Left renal cortex interstitium (tissue), 4 donors: ENCODE measurements at places on chromosomes 6 and 20. TPM values are rescaled to one million over a fixed set of nuclear protein-coding genes. Genes with fewer than 3 reads are reported as not detected.

DNA sequence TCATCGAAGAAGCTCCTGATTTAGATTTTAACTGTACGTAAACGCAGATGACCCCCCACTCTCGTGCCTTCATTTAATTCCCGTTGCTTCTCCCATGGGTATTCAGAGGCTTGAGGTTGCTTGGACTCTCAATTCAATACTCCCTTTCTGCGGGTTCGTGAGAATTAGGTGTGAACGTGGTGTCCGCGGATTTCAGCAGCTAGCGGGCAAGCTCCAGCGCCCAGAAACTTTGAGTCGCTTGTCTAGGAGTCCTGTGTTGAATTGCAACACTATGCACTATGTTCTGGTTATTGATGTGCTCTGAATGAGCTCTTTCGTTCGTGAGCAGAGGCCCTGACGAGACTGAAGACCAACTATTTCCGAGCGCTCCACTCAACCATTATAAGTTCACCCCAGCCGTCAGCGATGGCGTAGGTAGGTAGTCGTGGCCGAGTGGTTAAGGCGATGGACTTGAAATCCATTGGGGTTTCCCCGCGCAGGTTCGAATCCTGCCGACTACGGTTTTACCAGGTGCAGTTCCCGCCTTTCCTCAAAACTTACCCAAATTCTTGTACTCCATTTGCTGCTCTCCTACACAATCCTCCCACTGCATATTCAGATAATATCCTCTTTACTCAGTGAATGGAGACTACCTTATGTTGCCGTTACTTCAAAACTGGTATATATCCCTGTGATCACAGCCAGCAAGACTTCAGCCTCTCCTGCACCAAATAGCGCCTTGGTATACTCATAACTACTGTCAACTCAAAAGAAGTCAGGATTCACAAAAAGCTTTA lies 72.6 kb upstream of the ZNF184 start:
- DNase-seq = no peak

- no peak for DNase-seq
Observed at GRCh38 chr6:44304282-44305199, 8.6 kb downstream of the AARS2 start.

DNA sequence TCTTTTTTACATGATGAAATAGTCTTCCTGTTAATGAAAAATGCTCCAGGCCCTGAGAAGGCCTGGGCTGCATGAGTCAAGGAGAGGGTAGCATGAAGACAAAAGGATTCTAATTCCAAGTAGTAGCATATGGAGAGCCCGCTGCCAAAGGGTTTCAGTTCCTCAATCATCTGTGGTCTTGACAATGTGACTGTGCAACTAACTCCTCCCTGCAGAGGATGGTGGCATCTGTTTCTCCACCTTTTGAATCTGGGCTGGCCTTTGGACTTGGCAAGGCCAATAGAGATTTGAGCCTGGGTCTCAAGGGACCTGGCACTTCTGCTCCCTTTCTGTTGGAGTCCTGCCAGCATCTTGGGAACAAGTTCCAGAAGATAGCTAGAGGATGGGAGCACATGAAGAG lies 35.1 kb upstream of the ANKEF1 start:
- no peak for DNase-seq

DNA sequence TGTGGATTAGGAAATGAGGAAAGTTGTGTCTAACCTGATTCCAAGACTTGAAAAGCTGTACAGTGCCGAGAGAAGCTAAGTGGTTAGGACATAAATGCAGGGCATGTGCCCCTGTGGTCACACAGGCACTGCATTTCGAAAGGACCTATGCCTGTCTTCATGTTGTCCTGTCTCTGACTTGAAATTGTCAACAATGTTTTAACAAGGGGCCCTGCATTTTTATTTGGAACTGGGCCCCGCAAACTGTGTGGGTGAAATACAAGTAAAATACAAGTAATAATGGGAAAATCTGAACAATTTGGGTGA lies 38.8 kb downstream of the MRS2 start:
- no peak for DNase-seq

GRCh38 chr6:160015778-160016684 lies 47.1 kb downstream of the IGF2R start:
- no peak for DNase-seq

DNA sequence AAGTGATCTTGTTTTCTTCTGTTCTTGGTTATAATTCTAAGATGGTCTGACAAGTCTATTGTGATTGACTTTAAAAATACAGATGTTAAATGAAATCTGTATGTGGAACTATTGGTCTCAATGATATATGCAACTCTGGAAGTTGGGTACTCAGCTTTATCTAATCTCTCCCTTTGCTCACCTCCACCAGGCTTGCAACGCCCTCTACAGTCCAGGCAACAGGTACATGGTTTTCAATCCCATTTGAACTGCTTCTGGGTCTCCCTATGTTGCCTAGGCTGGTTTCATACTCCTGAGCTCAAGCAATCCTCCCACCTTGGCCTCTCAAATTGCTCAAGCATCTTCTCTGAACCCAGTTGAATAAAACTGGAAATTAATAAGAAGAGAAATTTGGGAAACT lies 25.6 kb upstream of the HLA-DQB1 start:
- DNase-seq = no peak

GRCh38 chr6:137202078-137202477 lies 17.1 kb downstream of the IFNGR1 start:
- no peak for DNase-seq

GRCh38 chr6:159826968-159827647 lies 27.0 kb downstream of the PNLDC1 start:
- DNase-seq = no peak

DNA sequence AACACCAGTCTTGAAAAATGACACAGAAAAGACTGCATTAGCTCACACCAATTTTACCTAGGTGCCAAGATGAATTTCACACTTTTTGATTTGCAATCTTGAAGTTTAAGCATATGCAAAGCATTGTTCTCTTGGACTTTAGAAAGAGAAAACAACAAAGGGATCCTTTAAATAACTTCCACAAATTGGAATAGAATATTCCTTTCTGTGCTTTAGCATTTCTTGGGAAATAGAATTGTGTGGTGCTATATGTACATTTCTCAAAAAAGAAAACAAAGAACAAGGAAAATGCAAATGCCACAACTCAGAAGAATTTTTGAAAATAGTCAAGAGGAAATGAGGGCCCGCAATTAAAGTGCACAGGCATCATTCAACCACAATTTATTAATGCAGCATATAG lies 17.0 kb downstream of the HTR1B start:
- DNase-seq = no peak

GRCh38 chr20:23534801-23535593 lies 33.3 kb downstream of the CST9L start:
- no peak for DNase-seq

DNA sequence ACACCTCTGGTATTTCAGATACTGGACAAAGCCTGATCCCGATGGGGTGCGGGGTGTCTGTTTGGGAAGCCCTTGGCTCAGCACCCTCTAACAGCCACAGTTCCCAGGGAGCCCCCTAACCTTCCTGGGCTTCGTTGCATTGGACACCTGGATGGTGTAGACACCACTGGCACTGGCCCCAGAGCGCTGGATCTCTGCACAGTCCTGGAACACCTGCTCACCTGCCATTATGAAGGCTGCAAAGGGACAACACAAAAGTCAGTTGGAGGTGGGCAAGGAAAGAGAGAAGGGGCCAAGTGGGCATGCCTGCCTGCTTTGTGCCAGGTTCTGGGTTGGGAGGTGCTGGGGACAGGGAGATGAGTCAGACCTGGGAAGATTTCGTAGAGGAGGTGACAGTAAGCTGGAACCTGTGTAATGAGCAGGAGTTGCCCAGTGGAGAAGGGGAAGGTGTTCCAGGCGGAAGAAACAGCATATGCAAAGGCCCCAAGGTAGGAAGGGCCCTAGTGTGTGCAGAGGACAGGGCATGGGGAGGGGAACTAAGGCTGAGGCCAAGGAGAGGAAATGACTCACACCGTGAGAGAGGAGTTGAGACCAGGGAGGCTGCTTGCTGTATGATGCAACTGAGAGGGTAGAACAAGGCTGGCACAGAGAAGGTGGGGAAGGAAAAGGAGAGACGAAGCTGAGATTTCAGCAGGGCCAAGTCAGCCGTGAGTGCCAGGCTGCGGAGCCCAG lies 34.9 kb downstream of the ANGPT4 start:
- no peak for DNase-seq

The CALHM4 gene
- 0.58 TPM for polyA plus RNA-seq

The HTR1E gene
- polyA plus RNA-seq = 0.51 TPM

The RHAG gene
- 1.5 TPM for polyA plus RNA-seq

The VIP gene
- 1.2 TPM for polyA plus RNA-seq

The TRIM31 gene
- polyA plus RNA-seq = not detected

The HLA-DOB gene
- polyA plus RNA-seq = 0.17 TPM

The MCCD1 gene
- 15.4 TPM for polyA plus RNA-seq

The UBD gene
- 1.3 TPM for polyA plus RNA-seq

The ENPP1 gene
- 21.3 TPM for polyA plus RNA-seq
